ENCODE measurements at places on chromosomes 1 and 21. TPM values are rescaled to one million over a fixed set of nuclear protein-coding genes. Genes with fewer than 3 reads are reported as not detected.

ZNF683 gene
- total RNA-seq = 1.6 TPM

PAQR6 gene
- 2.5 TPM for total RNA-seq

TNNI3K gene
- not detected for total RNA-seq

PLEKHG5 gene
- total RNA-seq = 2.2 TPM

LRRN2 gene
- 0.15 TPM for total RNA-seq

Data from activated CD8-positive, alpha-beta memory T cell treated with anti-CD3 and anti-CD28 coated beads for 36 hours (primary cell).